GM23338 (cell line): ENCODE measurements at places on chromosomes 11 and 22.

DNA sequence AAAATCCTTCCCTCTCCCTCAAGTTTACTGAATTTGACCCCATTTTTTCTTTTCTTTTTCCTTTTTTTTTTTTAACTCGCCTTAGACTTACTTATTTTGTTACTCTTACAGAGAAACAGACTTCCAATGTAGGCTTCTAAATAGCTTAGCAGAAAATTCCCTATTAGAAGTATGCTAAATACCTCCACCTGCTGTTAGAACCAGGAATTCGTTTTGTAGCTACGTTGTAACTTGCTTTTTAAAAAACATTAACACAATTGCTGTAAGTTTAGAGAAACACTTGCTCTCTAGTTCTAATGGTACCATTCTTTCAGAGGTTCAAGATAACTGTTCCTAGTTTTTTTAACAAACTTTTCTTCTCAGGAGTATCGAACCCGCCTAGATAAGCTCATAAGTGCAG, 324.2 kb downstream of the DCDC1 start:
- DNase-seq: peak; percentile 71

DNA sequence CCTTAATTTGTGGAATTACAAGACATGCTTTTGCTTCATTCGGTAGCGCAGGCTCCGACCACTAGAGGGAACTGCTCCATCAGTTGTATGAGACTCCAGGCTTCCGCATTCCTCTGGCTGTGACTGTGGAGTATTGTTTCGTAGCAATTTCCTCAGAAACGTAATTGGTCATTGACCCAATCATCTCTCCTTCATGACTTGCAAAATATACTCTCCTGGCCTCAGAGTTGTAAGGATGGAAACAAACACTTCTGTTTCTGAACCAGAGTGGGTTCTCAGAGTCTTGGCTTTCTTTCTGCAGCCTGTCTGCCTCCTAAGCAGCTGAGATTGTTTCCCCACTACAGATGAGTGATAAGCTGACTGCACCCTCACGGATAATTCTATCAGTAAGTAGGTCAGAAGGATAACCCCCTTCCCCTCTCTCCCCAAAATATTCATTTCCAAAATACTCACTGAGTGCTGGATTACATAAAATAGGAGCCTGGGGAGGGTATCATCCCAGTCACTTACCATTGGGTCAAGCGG, 146.8 kb upstream of the ZC3H12C start:
- peak; percentile 91 for DNase-seq

- peak; percentile 8 for DNase-seq
Observed at GRCh38 chr11:58742981-58743880, 11.5 kb upstream of the GLYAT start.

GRCh38 chr11:118672846-118673245, 6.6 kb downstream of the TREH start:
- DNase-seq: peak; percentile 64

GRCh38 chr22:25747245-25747944, 5.4 kb downstream of the MYO18B start:
- DNase-seq: no peak

DNA sequence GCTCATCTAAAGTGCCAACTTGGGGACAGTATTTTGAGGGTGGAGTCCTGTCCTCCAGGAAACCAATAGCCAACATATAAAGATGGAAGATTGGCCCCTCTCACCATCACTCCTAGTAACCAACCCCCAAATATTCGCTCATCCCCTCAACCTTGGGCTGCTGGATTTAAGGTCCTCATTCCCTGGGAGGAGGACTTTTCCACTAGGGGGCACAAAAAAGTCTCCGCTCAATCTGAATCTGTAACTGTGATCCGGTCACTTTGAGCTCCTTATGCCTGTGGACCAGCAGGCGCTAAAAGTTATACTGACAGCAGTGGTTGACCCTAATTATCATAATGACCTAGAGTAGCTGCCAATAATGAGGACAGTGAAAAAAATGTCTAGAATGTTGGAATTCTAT, 20.5 kb upstream of the CLPB start:
- peak; percentile 60 for DNase-seq

DNA sequence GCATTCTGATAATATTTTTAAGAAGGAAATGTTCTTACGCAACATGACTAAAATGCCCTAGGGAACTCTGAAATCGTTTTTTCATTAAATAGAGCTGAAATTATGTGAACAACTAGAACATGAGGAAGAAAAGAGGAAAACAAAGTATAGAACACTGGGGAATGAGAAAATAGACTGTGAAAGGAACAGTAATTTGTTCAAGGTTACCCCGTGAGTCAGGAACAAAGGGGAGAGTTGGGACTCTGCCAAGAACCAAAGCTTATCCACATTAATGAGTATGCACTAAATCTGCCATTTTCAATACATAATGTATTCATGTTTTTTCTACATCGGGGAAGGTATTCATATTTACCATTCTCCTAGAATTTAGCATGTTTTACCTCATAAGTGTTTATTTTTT, 961.8 kb upstream of the CCDC90B start:
- DNase-seq: no peak

- peak; percentile 80 for DNase-seq
Observed at GRCh38 chr11:119056421-119056999, 495 bp downstream of the HYOU1 start.

DNA sequence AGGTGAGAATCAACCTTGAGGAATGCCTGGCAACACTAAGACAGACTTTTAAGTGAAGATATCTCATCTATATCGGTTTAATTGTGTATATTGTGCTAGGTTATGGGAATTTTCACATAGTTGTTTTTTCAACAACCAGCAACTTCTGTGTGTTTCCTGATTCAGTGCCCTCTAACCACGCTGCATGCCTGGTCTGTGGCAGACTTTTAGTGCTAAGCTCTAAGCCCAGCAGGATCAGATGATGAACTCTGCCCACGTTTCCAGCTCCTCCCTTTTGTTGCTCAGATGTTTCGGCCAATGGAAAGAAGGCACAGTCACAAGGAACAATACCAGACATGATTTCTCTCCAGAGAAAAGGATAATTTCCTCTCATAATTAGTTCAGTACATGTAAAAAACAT, 1.4 kb upstream of the VWA5A start:
- no peak for DNase-seq

DNA sequence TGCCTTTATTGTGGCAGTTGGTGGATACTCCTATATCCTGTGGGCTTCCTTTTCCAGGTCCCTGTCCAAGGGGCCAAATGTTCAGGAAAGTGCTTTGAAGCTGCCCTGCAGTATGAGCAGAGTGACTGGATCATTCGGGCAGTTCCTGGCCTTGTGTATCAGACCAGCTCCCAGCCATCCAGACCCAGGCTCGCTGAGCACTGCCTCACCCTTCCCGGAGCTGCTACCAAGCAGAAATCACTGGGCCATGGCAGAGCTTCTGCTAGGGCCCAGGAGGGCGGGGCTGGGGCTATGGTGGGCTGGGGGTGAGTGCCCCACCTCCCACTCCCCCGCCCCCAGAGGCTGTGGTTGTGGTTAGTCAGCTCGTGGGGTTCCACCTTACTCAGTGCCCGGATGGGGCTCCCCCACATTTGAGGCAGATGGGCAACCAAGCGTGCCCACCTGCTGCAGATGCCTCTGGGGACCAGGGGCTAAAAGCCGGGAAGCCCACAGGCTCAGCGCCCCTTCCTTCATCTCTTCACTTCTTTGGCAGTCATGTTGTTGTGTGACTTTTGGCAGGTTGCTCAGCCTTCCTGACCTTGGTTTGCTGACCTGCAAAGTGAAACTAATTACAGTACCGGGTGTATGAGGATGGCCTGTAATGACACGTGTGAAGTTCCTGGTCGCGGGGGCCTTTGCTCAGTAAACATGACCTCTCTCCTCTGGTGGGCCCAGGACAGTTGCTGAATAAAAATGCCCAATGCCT, 2.1 kb upstream of the LRRC32 start:
- DNase-seq: no peak
